HFFc6 (cell line): ENCODE measurements at places on chromosomes 2 and 18.

DNA sequence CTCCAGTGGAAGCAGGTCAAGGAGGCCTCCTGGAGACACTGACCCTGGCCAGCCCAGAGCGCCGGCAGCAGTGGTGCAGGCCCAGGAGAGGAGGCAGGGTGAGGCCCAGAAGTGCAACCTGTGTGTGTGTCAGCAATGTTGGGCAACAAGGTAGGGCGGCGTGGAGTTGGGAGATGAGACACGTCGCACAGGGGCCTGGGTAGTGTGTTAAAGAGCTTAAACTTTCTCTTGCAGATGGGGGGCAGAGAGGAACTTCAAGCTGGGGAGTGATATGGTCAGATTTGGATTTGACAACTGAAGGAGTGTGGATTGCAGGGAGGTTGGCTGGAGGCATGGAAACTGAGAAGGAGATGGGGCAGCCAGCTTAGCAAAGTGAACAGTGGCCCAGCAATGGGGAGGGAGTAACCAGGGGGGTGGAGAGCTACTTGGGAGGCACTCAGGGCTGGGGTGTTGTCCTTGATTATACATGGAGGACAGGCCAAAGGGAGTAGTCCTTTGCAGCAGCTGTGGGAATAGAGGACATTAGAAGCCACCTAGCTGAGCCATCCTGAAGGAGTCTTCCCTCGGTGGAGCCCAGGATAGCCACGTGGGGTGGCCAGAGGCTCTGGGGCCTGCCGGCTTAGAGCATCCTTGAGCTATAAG is 278.6 kb upstream of the HS6ST1 start:
- DNase-seq: no peak

GRCh38 chr2:8028036-8028435 is 653.8 kb upstream of the ID2 start:
- DNase-seq: no peak

DNA sequence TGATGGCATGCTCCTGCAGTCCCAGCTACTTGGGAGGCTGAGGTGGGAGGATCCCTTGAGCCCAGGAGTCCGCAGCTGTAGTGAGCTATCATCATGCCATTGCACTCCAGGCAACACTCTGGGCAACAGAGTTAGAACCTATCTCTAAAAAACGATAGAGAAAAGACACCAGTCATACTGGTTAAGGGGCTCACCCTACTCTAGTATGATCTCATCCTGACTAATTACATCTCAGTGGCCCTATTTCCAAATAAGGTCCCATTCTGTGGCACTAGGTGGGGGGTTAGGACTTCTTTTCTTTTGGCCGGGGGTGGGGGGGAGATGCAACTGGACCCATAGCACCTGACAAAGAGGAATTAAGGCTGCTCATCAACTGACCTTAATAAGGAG is 163.2 kb upstream of the NCK2 start:
- DNase-seq: no peak

DNA sequence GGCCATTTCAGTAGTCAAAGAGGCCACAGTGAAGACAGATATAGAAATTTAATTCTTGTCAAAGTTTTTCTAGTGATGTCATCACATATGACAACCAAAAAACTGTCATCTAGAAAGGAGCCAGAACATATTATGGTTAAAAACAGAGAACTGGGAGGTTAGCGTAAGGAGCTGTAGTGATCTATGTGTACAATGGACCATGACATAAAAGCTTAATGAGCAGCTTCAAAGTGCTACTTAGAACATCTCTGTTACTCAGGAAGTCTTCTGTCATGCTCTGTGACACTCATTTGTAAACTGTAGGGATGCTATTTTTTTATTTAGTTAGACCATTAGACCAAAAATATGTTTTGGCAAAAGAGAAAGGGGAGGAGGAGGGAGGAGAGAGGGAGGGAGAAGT is 57.3 kb downstream of the CMPK2 start:
- no peak for DNase-seq

DNA sequence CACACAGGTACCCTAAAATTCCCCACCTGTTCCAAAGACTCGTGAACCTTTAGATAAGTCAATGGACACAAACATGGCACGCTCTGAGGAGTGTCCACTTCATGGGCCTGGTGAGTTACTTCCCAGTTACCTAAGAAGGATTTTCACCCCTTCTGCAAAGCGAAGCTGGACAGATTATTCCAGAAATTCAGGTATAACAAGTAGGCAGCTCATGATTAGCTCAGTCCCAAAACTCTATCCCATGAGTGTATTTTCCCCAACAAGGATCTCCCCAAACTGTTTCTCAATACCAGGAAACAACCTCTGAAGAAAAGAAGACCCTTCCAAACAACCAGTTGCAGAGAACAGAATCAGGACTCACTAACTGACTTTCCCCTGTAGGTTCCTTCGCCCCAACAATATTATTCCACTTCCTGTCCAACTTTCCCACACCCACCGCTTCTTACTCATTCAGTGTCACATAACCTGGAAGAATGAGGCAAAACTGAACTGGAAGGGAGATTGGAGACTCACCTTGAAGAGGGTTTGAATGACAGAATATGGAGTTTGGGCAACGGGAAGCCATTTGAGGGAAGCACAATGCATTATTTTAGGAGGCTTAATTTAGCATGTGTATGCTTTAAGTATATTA is 120.1 kb downstream of the ANTXR1 start:
- no peak for DNase-seq
